Hepatocyte (in vitro differentiated cells): ENCODE measurements at places on chromosomes 13 and 19.

DNA sequence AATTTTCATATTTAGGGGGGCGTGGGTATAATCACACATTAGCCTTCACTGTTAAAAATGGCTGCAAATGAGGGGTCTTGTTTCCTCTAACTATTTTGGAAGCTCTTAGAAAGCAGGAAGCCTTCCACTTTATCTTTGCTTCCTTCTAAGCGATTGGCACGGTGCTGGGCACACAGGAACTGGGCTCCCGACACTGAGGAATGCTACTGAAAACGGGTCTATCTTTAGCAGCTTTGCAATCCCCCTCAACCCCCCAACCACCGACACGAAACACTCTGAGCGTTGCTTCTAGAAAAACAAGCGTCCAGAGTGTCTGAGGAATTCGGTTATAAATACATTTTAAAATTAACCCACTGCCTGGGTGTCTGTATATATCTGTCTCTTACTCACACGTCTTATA is 143.6 kb downstream of the CACNA1A start:
- no peaks in the 10 kb centered on the region for H3K4me1 ChIP-seq
- no peak overlapping the region for H3K4me3 ChIP-seq
- H3K27me3 ChIP-seq, result peaks cover 7% of the 10 kb centered on the region

GRCh38 chr13:94303644-94304174 is 175.8 kb downstream of the DCT start:
- no peaks in the 10 kb centered on the region for H3K27me3 ChIP-seq
- DNase-seq, result no peak
- H3K36me3 ChIP-seq, result no peaks in the 10 kb centered on the region
- peak overlapping the region; percentile 75 for H3K27ac ChIP-seq

DNA sequence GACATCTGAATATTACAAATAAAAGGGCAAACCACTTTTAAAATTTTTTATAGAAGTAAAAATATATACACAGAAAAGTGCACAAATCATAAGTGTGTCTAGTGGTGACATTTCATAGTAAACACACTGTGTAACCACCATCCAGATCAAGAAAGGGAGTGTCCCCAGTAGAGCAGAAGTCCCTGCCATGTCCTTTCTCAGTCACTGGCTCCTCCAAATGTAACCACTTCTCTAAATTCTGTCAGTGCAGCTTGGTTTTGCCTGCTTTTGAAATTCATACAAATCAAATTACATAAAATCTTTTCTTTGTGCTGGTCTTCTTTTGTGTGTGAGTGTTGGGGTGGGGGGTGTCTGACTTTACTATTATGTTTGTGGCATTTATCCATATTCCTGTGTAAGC is 116.5 kb downstream of the RBM26 start:
- no peaks in the 10 kb centered on the region for H3K4me1 ChIP-seq
- no peaks in the 10 kb centered on the region for H3K27me3 ChIP-seq
- no peak for DNase-seq
- no peak overlapping the region for H3K4me3 ChIP-seq
- no peaks in the 10 kb centered on the region for H3K36me3 ChIP-seq

DNA sequence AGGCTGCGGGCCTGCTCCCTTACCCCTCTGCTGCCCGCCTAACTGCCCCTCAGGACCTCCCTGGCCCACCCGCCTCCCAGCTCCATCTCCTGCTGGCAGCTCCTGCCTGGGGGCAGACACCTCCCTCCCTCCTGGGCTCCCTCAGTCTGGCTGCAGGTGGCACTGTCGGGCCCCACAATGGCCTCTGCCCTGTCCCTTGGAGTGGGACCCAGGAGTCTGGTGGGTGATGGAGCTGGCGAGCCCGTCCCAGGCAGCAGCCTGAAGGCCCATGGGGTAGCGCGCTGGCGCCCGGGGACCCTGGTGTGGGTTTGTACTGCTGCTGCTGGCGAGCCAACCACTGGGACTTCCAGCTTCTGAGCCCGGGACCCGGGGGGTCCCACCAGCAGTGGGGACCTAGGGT is 83.6 kb downstream of the KDM4B start:
- no peak overlapping the region for H3K4me3 ChIP-seq
- H3K36me3 ChIP-seq, result no peaks in the 10 kb centered on the region
- no peak overlapping the region for H3K27ac ChIP-seq
- no peak for DNase-seq
- H3K4me1 ChIP-seq, result peaks cover 12% of the 10 kb centered on the region

- H3K4me1 ChIP-seq, result no peaks in the 10 kb centered on the region
- DNase-seq, result peak; percentile 67
- H3K27me3 ChIP-seq, result no peaks in the 10 kb centered on the region
- H3K27ac ChIP-seq, result no peak overlapping the region
- H3K4me3 ChIP-seq, result no peak overlapping the region
These were observed 3.6 kb upstream of the CD37 start for GRCh38 chr19:49331616-49332055.

GRCh38 chr13:95262837-95263384 is 38.3 kb downstream of the ABCC4 start:
- no peak for DNase-seq
- H3K4me3 ChIP-seq, result no peak overlapping the region
- H3K36me3 ChIP-seq, result no peaks in the 10 kb centered on the region
- no peaks in the 10 kb centered on the region for H3K27me3 ChIP-seq

GRCh38 chr19:10870955-10871603 is at the start of gene CARM1:
Gene CARM1, plus strand, starts transcription at chr19:10871553. Its CDS starts 150 bp downstream, at chr19:10871703.
- H3K27ac ChIP-seq, result peak within 1 kb of the TSS; percentile 97
- H3K36me3 ChIP-seq, result no peaks in the 10 kb centered on the region
- peaks cover 20% of the 10 kb centered on the region for H3K4me1 ChIP-seq
- H3K27me3 ChIP-seq, result no peaks in the 10 kb centered on the region
- H3K4me3 ChIP-seq, result peak within 1 kb of the TSS; percentile 60

DNA sequence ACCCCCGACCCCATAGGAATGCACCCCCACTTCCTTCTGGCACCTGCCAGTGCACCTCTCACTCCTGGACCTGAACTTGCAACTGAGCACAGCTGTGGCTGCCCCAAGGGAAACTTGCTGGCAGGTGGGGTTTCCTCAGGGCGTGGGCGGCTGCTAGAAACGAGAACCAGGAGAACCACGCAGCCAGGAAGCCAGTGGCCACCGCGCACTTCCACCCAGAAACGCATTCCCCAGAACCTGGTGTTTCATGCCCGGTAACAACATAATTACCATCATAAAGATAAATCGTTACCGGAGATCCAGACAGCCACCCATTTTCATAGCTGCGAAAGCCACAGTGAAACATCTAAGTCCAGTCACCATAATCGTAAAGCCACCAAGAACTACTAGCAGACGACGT is 75.2 kb upstream of the C13orf46 start:
- DNase-seq, result no peak
- no peak overlapping the region for H3K27ac ChIP-seq
- H3K36me3 ChIP-seq, result no peaks in the 10 kb centered on the region
- H3K4me3 ChIP-seq, result no peak overlapping the region

DNA sequence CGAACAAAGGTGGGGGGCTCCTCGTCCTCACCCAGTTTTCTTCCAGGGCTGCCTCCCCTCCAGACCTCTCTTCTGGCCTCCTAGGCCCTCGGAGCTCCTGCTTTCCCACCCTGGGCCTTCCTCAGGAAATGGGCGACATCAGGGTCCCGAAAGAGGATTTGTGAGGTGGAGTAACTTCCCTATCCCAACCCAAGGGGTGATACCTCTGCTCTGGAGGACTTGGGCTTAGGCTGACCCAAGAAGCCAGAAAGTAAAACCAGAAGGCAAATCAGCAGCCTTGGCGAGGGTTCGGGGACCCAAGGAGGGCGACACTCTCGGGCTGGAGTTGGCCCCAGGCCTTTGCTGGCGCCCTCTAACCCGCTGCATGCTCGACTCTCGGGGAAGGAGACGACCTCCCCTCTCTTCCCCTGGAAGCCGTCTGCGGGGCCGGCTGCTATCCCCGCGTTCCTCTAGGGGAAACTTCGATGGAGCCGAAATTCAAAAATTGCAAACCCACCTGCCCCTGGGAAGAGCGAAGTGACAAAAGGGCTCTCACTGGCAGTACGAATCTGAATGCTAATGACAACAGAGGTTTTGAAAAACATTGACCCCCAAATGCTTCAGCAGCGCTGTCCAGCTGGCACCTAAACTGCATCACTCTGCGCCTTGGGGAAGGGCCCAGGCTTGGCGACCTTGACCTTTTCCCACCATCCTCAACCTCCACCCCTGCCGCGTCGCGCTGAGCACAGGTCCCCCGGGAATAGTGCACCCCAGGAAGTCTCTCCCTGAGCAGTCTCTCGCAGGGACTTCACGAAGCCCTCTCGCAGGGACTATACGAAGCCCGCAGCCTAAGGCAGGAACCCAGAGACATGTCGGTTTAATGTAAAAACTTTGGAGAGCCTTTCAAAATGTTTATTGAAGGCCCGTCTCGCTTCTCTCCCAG is 2.4 kb downstream of the PDX1 start:
- peaks cover 19% of the 10 kb centered on the region for H3K4me1 ChIP-seq
- H3K36me3 ChIP-seq, result no peaks in the 10 kb centered on the region
- H3K4me3 ChIP-seq, result no peak overlapping the region
- H3K27me3 ChIP-seq, result peaks cover 100% of the 10 kb centered on the region

DNA sequence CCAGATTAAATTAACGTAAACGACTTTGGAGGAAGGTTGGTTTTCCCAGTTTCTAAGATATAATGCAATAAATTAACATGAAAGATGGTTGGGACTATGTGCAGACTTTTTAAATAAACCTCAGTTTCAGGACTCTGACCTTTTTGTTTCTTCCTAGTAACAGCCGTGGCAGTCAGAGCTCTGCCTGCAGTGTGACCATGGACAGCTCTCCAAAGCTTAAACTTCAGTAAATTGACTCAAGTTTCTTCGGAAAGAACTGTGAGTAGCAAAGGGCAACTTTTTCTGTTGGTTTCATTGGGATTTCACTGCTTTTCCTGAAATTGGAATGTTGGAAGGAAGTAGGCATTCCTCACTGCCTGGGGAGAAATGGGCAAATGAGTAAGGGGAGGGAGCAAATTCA is 4.1 kb downstream of the USP29 start:
- H3K36me3 ChIP-seq, result no peaks in the 10 kb centered on the region
- no peaks in the 10 kb centered on the region for H3K27me3 ChIP-seq
- DNase-seq, result no peak

DNA sequence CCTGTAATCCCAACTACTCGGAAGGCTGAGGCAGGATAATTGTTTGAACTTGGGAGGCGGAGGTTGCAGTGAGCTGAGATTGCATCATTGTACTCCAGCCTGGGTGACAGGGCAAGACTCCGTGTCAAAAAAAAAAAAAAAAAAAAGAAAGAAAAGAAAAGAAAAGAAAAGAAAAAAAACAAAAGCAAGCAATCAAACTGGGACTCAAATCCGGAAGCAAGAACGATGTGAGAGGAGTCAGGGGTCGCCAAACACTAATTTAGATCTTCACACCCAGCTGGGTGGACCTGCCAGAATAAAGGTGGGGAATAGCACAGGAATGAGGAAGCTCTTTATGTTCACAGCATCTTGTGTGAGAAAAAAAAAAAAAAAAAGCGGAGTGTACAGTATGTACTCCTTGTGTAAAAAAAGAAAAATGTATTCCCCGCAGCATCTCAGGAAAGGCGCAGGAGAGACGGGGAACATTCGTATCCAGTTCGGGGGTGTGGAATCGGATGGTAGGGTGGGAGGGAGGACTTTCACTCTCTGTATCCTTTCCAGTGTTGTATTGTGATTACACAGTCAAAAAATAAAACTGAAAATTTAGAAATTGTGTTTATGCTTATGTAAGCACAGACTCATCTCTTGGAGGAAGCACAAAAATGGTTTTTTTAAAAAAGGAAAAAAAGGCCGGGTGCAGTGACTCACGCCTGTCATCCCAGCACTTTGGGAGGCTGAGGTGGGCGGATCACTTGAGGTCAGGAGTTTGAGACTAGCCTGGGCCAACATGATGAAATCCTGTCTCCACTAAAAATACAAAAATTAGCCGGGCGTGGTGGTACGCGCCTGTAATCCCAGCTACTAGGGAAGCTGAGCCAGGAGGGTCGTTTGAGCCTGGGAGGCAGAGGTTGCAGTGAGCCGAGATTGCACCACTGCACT is 7.6 kb downstream of the DNAJB1 start:
- no peak overlapping the region for H3K4me3 ChIP-seq
- H3K27ac ChIP-seq, result peak overlapping the region; percentile 81
- peaks cover 38% of the 10 kb centered on the region for H3K4me1 ChIP-seq
- no peaks in the 10 kb centered on the region for H3K27me3 ChIP-seq

DNA sequence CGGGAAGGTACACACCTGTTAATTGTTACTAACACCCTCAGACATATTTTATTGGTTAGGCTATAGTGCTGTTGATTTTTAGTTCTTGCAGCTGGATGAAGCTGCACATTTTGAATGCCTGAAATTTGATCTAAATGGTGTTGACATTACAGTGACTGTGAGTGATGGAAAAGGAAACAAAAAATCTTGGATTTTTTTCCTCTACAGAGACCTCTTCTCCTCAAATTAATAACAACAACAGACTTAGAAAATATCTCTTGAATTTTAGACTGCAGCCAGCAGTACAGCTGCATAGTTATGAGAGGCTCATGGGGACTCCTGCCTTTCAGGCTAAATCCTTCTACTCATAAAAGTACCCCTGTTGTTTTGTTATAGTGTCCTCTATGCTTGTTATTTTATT is 500.5 kb upstream of the SPRY2 start:
- H3K27ac ChIP-seq, result no peak overlapping the region
- DNase-seq, result no peak
- peaks cover 4% of the 10 kb centered on the region for H3K4me1 ChIP-seq
- H3K27me3 ChIP-seq, result no peaks in the 10 kb centered on the region
- no peak overlapping the region for H3K4me3 ChIP-seq
- no peaks in the 10 kb centered on the region for H3K36me3 ChIP-seq
